Anterior cingulate cortex (tissue), 58 donors: ENCODE measurements at places on chromosomes 7 and 10.

- DNase-seq = no peak
Measured at GRCh38 chr10:84563868-84564267, 235.5 kb downstream of the CCSER2 start.

GRCh38 chr10:24851629-24852028 is 100.8 kb downstream of the PRTFDC1 start:
- no peak for DNase-seq

DNA sequence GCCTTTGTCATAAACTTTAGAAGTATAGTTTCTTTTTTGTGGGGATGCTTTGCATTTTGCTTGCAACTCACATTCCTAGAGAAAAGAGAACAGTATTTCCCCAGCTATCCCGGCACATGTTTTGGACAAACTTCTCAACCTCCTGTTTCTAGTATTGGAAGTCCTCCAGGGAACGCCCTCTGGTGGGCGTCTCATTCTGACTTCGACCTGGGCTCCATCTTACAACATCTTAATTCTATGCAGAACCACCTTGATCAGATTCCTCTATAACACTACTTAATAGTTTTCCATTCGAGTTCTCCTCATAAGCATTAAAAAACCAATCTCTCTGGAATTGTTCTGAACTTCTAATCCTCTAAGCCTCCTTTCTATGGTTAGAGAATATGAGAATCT is 139.5 kb upstream of the FZD8 start:
- no peak for DNase-seq

DNA sequence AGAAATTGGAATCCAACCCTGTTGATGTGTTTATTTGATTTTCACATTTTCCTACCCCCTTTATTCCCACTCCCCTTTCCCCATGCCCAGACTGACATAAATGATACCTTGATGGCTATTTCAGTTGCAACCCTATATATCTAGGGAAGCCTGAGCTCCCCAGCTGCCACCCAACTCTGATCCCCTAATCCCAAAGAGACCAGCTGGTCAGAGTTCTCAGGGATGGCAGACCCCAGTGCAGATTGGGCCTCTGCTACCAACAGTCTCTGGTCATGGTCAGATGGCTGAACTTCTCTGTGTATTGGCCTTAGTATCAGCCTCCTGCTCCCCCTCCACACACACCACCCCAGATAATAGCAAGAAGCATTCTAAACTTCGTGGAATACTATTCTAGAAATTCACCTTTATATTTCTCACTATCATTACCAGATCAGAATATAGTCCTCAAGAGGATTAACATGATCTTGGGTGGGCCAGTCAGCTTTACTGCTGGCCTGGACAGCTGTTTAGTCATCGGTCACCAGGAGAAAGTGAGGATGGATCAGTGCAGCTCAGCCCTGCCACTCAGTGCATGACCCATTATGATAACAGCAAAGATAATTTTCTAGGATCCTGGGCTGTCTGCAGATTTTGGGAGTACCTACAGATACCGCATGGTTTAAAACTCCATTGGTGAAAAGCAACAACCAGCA is 24.5 kb upstream of the BTRC start:
- no peak for DNase-seq

- no peak for DNase-seq
Measured at GRCh38 chr7:22810843-22811242, 11.8 kb downstream of the TOMM7 start.

DNA sequence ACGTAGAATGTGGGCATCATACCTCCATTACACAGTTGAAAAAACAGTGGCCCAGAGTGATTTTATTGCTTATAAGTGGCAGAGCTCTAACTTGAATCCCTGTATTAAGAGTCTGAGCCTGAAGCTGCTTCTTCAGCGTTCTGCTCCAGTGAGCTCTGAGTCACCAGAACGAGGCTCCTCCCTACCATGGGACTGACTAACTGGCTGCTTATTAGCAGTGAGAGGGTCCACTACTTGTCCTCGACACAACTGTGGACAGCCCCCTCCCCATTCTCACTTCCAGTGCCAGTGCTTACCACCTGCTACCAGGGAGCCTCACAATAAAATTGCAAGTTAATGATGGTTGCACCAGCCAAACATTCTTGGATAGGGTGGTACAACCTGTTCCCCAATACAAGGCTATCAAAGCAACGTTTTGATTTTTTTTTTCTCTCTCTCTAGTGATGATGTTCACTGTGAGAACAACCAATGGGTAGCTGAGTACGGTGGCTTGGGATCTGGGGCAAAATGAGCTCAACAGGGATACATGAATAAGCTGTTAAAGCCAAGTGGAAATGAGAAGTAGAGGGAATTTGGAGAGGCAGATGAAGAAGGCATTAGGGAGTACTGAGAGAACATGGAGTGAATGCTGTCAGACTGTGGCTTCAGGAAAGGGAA is 2.7 kb upstream of the NRG3 start:
- no peak for DNase-seq

GRCh38 chr7:149820622-149821190 is 17.5 kb upstream of the ZNF862 start:
- no peak for DNase-seq

DNA sequence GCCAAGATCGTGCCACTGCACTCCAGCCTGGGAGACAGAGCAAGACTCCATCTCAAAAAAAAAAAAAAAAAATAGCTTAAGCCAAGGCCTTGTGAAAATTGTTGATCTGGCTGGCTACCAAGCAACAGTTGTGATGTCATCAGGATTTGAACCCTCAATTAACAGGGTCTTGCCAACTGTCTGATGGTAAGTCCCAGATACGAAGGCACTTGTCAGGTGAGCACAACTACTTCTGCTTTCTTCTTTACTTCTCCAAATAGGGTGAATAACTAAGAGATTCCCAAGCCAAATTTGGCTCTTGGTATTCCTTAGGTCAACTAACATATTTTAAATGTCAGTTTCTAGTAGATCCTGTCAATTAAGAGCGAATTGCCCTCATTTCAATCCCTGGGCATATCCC is 47.4 kb downstream of the ANKRD61 start:
- no peak for DNase-seq

- no peak for DNase-seq
Measured at GRCh38 chr7:138887085-138887710, 89.2 kb upstream of the ATP6V0A4 start.

DNA sequence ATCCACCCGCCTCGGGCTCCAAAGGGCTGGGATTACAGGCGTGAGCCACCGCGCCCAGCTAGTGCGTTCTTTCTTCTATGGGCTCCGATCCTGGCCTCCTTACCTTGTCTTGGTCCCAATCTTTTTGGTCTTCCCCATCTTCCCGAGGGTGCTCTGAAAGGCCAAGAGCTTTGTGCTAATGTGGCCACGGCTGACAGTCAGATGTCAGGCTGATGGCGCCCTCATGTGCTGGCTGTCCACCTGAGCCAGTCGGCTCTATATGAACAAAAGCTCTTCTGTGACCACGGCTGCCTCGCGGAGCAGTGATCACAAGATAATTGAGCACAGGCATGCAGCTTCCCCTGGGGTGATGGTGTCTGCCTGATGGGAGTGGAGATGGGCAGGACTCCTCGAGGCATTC is 11.0 kb upstream of the AHCYL2 start:
- no peak for DNase-seq

GRCh38 chr10:102564209-102564834 is 60.5 kb downstream of the SUFU start:
- DNase-seq = no peak

GRCh38 chr10:123462756-123463155 is 203.4 kb upstream of the GPR26 start:
- DNase-seq = no peak

DNA sequence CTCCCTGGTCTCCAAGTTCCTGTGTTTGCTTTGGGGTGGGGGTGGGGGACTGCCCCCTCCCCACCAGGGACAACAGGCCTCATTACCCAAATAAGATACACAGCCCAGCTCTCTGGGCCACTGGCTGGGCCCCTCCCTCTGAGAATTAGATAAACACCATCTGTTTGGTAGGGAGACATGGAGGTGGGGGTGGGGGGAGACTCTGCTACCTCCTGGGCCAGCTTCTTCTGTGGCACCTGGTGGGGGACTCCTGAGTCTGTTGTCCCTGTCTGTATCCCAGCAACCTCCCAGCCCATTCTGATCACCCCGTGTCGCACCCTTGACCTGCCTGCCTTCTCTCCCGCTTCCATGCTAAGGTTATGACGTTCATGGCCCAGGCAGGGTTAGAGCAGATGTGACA is 5.8 kb downstream of the MLXIPL start:
- DNase-seq = no peak

DNA sequence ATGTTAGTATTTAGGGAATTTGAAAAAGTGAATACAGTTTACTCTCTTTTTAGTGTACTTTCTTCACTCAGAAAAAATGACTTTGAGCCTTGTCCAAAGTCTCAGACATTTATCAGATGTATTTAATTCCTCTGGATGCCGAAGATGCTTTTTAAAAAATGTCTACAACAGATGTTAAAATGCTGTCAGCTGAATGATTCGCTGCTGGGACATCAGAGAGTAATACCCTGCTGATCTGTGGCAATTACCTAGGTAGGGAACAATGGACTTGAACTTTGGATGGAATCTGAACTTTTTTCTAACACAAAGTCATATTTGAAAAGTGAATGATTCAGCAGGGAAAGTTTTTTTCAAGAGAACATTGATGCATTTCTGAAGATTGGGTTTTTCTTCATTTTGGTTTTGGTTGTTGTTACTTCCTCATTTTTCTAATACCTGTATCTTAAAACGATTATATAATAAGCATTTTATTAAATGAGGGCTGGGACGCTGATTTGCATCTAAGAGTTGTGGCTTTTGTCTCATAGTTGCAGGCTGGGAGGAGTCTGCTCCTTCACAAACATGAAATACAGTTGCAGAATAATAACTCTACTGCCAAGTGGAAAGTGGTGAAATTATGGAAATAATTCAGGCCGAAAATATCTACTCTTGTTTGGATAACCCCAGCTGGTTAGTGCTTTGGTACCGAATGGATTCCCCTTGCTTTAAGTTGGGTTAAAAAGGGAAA is 98.0 kb downstream of the SPAG6 start:
- DNase-seq = no peak

GRCh38 chr10:124227055-124227975 is 133.9 kb upstream of the CHST15 start:
- no peak for DNase-seq

- DNase-seq = no peak
Measured at GRCh38 chr7:66237906-66238772, 33.0 kb downstream of the TPST1 start.

DNA sequence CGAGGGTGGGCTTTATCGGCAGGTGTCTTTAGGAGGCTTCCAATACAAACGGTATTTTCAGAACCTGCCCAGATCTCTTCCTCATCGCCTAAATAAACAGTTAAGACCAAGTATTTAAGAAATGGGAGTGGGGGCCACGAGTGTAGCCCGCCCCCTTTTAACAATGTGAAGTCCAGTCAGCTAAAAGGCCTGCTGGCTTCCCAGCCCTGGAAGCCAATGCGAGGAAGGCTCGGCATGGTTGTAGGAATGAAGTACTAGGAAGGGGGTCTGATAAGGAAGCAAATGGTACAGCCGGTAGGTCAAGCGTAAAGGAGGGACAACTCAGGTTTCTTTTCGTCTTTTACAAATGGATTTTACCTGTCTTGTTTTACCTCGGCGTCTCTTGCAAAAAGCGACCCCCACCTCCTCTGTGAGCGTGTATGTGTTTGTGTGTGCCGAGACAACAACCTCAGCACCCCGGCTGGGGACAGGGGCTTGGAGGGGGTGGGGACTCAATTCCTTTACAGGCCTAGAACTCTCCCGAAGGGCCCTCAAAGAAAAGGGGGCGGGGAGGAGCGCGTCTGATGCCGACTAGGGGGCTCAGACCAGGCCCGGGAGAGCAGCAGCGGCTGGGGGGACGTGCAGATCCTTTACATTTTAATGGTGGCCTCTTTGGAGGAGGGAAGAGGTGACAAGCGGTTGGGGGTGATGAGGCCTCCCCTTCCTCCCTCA is 147.6 kb downstream of the GPR85 start:
- peak; percentile 21 for DNase-seq

GRCh38 chr10:120508393-120508792 is 51.4 kb downstream of the PLPP4 start:
- DNase-seq = no peak

GRCh38 chr10:8956400-8956799 is 901.9 kb downstream of the GATA3 start:
- no peak for DNase-seq

GRCh38 chr10:32225976-32226375 is 121.0 kb downstream of the EPC1 start:
- no peak for DNase-seq

DNA sequence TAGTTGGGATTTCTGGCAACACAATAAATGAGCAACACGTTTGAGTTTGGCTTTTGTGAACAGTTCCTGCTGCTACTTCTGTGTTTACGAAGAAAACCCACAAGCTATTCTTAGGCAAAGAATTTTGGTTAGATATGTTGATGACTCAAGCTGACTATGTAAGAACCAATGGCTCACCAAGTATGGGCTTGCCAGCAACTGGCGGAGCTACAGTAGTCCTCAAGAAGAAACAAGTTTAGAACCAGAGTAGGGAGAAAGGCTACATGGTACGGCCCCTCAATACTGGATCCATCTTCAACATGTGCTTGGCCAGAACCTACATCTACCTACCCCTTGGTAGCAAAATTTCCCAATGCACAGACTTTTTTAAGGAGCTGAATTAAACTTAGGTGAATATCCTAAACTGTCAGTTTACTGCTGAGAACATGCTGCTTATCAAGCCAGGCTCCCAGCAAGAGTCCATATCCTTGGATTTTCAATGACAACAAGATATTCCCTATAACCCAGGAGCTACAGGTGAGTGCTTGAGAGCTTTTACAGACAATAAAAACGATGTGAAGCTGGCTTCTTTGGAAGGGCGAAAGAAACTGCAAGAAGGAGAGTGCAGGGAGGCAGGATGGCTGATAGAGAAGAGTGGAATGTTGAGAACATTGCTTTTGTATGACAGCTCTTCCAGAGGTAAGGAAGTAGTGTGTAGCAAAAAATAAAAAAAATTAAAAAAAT is 74.3 kb upstream of the ASAH2 start:
- no peak for DNase-seq

- DNase-seq = peak; percentile 40
Measured at GRCh38 chr10:92087750-92088395, 164.3 kb downstream of the BTAF1 start.

DNA sequence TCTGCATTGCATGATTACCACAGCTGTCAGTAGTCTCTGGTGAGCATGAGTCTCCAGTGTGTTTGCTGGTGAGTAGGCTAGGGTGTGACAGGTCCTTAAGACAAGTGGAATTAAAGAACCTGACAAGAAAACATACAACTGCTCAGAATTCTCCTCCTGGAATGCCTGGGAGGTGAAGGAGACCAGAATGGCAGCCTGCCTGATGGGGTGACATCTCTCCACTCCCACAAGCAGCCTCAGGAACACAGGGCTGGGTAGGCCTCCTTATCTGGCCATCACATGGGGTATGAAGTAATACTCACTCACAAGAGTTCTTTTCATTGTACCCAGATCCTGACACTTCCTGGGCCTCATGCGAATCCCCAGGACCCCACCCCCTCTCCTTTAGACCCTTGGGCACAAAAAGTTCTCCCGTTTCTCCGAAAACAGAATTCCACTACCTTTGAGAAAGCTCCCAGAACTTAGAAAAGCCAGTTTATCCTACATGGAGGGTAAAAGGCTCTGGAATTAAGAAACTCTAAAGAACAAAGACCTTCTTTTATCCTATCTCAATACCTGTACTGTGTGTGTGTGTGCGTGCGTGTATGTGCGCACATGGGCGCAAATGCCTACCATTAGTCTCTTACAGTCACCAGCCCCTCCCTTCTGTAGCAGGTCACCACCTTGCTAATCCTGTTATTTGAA is 33.4 kb upstream of the C1GALT1 start:
- no peak for DNase-seq

- DNase-seq = no peak
Measured at GRCh38 chr7:47766126-47766525, 182.1 kb downstream of the PKD1L1 start.

- DNase-seq = no peak
Measured at GRCh38 chr7:105682341-105683060, 101.2 kb upstream of the EFCAB10 start.

GRCh38 chr7:86692755-86693154 is 49.0 kb downstream of the GRM3 start:
- DNase-seq = no peak
